ENCODE measurements at places on chromosomes 2 and 18.

DNA sequence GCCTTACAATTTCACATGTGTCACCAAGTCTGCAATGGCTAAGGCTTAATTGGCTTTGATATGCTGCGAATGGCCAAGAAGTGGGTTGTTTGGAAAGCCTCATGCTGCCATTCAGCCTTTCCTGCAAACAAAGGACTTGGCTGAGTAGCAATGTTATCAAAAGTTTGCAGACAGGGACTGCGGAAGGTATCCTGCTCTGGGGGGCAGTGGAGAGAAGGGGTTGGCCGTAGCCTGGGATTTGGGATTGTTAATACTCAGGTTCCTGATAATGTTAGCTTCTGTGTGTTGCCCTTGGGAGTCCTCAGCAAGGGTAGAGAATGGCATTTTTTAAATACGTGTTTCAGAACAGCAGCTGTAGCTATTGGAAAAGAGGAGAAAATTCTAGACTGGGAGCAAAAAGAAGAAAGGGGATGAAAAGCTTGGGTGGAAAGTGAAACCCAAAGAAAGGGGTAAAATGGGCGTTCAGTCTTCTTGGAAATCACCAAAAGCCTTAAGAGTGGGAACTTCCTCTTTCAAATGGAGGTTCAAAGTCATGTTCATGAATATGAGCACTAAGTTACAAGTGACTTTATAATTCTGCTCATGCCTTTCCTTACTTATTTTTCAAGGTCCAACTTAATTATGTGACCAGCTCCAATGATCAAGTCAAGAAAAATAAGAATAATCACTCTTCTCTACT lies 325.1 kb downstream of the RNF144A start:
- no peak for DNase-seq

GRCh38 chr18:76013057-76013456 lies 482.0 kb downstream of the ZNF516 start:
- DNase-seq, result no peak

DNA sequence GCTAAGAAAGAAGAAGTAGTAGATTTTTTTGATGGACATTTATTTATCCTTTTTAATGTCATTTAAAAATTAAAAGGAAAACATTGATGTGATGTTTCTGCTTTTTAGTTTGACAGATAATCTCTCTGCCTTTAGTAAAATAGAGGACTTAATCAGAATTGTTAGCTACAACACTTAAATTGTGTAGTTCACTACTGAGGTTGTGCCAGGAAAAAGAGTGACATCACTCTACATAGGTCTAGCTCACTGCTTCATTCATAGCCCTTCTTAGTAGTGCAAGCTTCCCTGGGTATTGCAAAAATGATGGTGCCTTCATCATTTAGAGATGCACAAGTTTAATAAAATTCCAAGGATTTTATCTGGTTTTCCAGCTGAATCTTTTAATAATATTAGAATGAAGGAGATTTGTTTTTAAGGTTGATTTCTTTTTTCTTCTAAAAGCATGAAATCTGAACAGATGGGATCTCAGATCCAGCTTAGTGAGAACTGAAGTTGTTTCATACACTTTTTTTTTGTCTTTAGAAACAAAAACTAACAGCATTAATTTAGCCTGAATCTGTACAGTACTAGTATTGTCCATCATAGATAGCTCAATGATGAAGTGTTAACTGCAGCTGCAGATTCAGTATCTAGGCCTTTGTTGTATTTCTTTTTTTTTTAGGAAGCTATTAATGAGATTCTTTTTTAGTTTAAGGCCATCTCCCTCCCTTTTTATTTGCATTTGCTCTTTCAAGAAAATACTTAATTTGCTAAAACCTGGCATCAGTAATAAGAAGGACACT lies 20.6 kb upstream of the TMEFF2 start:
- DNase-seq, result no peak

DNA sequence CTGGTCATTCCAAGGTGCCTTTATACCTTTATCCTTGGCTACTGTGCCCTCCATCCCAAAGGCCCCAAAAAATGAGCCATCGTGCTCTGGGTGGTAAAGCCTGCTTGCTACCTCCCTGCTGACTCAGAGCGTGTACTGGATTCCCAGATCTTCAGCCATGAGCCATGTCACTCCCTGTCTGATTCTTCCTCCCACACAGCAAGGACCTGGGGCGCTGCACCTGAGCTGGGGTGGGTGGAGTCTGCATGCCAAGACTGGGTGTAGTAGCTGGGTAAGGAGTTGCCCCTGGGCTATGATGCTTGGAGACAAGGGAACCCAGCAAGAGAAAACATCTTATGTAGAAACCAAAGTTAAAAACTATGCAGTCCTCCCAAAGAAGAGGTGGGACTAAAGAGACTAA lies 37.2 kb upstream of the APCDD1 start:
- no peak for DNase-seq

DNA sequence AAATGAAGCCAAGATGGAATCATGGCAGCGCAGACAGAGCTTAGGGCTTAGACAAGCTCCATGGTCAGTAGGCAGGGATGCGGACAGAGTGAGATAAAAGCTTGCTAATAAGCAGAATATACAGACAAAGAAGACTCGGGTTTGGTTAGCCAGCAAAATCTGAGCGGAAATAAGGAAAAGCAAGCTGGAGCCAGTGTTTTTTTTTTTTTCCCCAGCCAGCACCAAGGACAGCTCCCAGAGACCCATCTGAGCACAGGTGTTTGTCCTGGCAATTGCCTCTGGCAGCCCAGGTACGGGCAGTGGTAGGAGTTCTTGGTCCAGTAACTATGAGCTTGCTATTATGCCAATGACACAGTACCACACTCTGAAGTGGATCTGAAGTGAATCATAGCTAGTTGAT lies 187.6 kb downstream of the ADCYAP1 start:
- no peak for DNase-seq

- DNase-seq, result no peak
These were observed 58.3 kb downstream of the EML4 start for GRCh38 chr2:42227491-42227890.

- no peak for DNase-seq
These were observed 21.0 kb downstream of the NOP58 start for GRCh38 chr2:202286595-202286994.

GRCh38 chr18:37672932-37673595 lies 107.5 kb upstream of the CELF4 start:
- no peak for DNase-seq

GRCh38 chr2:206979922-206980321 lies 40.6 kb downstream of the CPO start:
- DNase-seq, result no peak

DNA sequence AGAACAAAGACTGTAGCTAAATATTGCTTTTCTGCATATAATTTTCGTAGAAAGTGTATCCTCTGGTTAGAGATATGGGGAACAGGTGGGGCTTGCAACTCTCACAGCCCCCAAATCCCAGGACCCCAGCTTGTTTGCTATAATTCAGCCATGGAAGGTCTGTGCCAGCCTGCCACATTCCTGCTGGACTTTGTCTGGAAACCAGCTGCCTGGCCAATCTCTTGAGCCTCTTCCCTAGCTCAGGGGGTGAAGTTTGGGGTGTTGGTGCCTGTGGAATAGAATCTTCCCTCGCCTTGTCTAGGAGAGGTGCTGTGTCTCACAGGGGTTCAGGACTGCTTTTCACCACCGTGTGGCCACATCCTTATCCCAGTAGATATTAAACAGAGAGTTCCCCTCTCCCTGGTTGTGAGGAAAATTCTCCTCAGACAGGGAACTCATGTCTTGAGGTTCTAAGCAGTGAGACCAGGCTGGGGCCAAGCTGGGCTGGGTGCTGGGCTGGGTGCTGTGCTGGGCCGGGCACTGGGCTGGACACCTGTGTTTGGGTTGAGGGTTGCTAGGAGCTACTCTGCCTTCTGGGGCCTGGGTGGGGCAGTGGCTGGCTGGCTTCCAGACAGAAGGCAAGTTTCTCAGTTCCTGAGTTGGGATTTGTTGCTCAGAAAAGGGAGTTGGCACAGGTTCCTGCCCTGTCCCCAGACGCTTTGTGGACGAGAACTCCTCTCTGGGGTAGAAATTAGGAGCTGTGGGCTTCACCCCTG lies 12.3 kb downstream of the TOGARAM2 start:
- no peak for DNase-seq

- DNase-seq, result no peak
These were observed 48.0 kb upstream of the ANXA4 start for GRCh38 chr2:69693775-69694450.

GRCh38 chr2:197266477-197266876 lies 44.1 kb downstream of the ANKRD44 start:
- no peak for DNase-seq

DNA sequence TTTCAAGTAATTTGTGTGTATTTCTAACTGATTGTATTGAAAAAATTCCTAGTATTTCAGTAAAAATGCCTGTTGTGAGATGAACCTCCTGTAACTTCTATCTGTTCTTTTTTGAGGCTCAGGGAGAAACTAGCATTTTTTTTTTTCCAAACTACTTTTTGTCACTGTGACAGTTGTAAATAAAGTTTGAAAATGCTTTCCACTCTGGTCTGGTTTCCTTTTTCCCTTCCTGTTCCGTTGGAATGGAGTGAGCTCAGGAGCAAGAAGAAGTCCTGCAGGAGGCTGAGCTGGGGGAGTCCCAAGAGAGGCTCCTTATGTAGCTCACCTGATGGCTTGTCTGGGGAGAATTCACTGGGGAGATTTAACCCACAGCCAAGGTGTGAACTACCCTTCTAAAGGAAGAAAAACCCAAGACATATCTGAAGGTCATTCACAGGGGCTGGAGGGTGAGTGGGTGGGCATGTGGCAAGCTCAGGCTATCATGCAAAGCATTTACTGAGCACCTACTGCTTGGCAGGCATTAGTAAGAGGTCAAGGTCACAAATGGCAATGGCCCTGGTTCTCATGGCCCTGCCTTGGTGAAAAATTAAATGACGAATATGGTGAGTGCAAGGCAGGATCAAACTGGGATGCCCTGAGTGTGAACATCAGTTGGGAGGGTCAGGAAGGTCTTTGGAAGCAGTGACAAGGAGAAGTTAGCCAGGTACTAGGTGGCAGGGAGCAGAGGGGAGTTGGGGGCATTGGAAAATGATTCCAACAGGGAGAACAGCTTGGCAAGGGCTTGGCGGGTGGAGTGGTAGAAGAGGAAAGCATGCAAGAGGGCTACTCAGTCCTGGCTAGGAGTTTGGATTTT lies 28.7 kb downstream of the LBH start:
- no peak for DNase-seq

DNA sequence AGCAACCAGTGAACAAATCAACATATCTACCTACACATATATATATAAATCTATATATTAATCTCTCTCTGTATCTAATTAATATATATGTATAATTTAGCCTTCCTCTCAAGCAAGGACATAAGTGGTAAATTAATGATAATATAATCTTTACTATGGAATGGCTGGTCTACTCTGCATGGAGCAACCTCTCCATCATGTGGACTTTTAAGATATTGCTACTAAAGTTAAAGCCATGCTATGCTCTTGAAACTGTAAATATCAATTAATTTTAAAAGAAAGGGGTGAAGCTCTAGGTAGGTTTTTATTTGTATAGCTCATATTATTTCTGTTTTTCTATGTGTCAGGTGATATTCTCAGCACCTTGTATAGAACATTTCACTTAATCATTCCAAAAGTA lies 147.0 kb downstream of the PPP1R1C start:
- no peak for DNase-seq

DNA sequence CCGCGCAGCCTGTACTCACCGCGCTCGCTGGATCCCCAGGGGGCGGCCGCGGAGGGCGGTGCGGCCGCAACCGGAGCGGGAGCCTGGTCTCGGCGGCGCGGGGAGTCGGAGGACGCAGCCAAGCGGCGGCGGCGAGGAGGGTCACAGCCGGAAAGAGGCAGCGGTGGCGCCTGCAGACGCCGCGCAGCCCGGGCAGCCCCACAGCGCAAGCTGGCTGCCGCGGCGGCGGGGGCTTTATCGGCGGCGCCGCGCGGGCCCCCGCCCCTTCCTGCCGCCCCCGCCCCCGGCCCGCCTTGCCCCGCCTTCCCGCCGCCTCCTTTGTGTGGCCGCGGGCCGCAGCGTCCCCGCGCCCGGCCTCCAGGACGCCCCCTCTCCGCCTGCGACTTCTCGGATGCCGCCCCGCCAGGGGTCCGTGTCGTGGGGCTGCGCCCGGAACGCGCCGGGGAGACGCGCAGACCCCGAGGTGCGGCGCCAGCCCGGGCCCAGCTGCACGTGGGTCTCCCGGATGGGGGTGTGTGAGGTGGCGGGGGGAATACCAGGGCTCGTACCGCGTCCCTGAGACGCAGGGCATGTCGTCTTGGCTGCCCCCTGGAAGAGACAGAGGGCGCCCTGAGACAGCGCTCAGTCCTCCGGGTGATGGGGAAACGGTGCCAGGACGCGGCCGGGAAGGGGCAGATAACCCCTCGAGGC lies at the start of gene SERPINE2:
Gene SERPINE2, minus strand, starts transcription at position 207 of the 690 bp plus-strand sequence. CDS start 37,386 bp downstream, outside the sequence.
- peak; percentile 20 for DNase-seq

DNA sequence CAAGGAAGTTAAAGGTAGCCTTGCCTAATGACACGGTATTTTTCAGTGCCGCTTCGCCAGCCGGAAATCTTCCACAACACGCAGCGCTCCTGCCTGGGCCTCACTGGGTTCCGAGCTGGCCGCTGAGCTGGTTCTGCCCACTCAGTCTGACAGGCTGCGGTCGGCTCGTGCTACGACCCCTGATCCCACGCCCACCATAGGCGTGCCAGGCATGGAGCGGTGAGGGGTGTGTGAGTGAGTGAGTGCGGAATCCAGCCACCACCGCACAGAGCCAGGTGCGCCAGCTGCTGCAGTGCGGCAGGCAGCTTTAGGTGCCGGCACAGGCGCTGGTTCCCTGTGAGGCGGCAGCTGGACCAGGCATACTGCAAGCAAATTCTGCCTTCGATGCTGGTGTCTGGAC lies 407.9 kb downstream of the DCC start:
- no peak for DNase-seq

GRCh38 chr2:190763901-190764514 lies 115.1 kb downstream of the NAB1 start:
- DNase-seq, result no peak

DNA sequence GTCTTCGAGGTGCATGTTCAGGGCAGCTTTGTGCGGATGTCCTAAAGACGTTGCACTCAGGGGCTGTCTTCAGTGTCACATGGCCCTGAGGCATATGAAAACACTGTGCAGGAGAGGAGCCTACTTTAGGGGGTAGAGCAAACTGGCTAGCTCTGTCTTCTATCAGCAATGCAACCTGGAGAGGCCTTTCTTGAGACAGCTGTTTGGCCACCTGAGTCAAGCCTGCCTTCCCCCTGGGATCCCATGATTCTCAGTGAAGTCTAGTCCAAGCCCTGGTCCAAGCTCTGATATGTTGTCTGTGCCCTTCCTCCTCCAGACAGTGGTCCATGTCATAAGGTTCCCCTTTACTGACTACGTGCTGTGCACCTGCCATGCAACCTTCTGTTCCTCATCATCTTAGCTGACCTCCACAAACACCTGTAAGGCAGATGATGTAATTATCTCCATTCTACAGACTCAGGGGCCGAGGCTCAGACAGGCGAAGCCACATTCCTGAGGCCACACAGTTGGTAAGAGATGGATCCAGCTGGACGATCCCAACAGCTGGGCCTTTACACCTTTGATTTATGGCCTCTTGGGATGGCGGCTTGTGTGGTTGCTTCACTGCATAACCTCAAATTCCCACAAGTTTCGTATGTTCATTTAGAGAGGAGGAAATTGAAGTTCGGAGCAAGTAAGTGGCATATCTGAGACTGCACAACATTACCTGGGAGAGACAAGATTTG lies 109.9 kb downstream of the COPS8 start:
- no peak for DNase-seq

GRCh38 chr2:55099878-55100820 lies 49.9 kb upstream of the RTN4 start:
- no peak for DNase-seq

GRCh38 chr2:185202381-185202780 lies 536.2 kb upstream of the FSIP2 start:
- no peak for DNase-seq

GRCh38 chr2:1686784-1687105 lies 57.6 kb downstream of the PXDN start:
- DNase-seq, result no peak

- no peak for DNase-seq
These were observed 7.0 kb downstream of the SPEG start for GRCh38 chr2:219441451-219442255.

GRCh38 chr2:98102878-98103277 lies 15.9 kb downstream of the VWA3B start:
- no peak for DNase-seq
